ENCODE measurements at places on chromosomes 1 and 21.
A peak's percentile ranks its signal among the peaks of the same experiment; 100 is the strongest.

GRCh38 chr1:91402023-91402422, 2.6 kb downstream of the HFM1 start:
- peak; percentile 45 for DNase-seq

DNA sequence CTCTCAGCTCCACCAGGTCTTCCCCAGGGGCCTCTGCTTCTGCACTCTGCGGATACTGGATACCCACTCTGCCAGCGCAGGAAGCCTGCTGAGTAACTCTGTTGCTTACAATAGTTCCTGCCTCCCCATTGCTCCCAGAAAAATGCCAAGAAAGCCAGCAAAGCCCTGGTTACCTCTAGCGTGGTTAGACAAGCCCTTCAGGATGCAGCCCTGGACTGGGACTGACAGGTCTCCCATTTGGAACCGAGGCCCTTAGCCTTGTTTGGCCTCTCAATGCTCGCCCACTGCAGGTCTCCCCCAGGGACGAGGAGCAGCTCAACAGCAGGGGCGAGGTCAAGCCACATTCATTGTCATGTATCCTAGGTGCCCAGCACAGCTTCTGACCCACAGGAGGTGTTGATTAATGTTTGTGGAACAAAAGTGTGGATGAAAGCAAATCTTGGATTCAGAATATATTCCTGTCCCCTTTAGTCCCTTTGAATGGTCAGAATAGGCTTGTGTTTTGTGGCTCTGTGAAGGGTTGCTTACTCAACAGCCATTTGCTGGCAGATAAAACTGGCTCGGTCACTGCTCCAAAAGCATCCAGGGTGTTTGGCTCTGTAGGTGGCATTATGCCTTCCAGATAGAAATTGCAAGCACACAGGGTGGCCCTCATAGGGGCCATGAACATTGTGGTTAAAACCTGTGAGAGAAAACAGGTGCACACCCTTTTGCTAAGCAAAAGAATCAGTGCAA, 58.9 kb downstream of the C1orf198 start:
- no peak for DNase-seq

DNA sequence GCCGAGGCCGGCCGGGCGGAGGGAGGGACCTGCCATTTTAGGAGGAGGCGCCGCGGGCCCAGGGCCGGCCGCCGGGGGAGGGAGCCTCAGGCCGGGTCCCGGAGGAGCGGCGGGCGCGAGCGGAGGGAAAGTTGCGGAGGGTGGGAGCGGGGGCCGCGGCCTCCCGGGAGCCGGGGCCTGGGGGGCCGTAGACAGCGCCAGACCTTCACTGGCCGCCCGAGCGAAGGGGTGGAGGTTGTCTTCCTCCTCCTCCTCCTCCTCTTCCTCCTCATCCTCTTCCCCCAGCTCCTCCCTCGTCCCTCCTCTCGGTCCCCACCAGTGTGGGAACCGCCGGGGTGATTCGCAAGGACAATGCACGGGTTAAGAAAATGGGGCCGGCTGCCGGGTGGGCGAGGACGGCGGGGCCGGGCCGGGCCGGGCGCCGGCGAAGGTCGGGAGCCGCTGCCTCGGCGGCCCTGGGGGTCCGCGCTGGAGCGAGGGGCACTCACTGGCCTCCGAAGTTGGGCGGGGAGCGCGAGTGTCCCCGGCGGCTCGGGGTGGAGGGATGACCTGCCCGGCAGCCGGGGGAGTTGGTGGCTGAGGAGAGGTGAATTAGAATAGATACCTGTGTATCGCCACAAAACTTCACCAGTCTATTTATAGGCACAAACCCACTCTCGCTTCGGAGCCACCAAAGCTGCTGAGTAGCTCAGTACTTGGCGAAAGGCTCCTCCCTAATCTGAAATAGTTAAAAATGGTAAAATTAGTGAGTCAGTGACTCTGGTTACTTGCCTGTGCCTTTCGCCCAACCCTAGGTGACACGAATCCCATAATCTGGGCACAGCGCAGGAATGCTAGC, 1.3 kb downstream of the DYRK1A start:
- DNase-seq = no peak

GRCh38 chr1:58584082-58584895, 7.2 kb upstream of the TACSTD2 start:
- DNase-seq = no peak

- DNase-seq = no peak
Measured at GRCh38 chr21:23876925-23877558, 1730.2 kb downstream of the MRPL39 start.

GRCh38 chr1:231183639-231184590, 22.1 kb downstream of the TRIM67 start:
- DNase-seq = no peak

- peak; percentile 22 for DNase-seq
Measured at GRCh38 chr1:23801338-23801748, 789 bp upstream of the GALE start.

DNA sequence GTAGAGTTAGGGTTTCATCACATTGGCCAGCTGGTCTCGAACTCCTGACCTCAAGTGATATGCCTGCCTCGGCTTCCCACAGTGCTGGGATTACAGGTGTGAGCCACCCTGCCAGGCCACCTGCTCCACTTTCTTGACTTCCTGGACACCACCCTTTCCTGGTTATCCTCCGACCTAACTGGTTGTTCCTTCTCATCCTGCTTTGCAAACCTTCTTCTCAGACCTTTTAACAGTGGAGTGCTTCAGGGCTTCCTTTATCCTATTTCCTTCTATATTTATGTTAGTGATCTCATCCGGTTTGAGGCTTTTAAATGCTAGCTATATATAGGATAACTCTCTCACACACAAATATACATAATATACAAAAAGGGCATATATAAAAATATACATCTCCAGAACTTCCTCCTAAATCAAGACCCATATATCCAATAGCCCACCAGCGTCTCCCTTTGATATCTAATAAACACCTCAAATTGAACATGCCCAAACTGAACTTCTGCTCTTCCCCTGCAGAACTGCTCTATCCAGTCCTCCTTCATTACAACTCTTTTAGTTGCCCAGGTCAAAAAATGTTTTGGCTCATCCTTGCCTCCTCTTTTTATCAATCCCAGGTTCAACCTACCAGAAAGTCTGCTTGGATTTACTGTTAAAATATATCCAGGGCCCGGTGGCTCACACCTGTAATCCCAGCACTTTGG, 19.5 kb upstream of the UQCRHL start:
- no peak for DNase-seq

- DNase-seq = no peak
Measured at GRCh38 chr1:204089044-204089751, 16.3 kb downstream of the SOX13 start.

DNA sequence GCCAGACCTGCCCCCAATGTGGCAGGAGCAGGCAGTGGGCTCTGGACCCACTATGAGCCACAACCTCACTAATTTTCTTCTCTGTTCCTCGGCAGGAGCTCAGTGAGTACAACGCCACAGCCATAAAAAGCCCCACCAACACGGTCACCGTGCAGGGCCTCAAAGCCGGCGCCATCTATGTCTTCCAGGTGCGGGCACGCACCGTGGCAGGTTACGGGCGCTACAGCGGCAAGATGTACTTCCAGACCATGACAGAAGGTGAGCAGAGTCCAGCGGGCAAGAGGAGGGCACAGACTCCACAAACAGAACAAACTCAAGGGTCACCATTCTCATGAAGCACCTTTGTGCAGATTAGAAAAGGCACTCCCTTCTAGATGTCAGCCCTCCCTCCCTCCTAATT, 79.9 kb downstream of the LACTBL1 start:
- no peak for DNase-seq

DNA sequence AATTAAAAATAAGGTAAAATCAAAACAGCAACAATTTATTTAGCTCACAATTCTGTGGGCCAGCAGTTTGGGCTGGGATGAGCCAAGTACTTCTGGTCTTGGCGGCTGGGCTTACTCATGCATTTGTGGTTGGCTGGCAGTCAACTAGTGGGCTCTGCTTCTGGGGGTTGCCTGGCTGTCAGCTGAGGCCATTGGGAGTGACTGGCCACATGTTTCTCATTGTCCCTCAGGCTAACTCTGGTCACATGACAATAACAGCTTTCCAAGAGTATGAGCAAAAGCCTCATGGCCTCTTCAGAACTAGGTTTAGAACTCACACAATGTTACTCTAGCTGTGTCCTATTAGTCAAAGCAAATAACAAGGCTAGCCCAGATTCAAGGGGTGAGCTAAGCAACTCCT, 15.6 kb upstream of the CHIA start:
- DNase-seq = no peak

All from NCI-H345 (cell line).